NT2/D1 (cell line): ENCODE measurements at places on chromosomes 3 and 15.

GRCh38 chr3:17110660-17111396 is 226.1 kb downstream of the PLCL2 start:
- no peak for DNase-seq

GRCh38 chr3:51819709-51820406 is 40.8 kb upstream of the IQCF6 start:
- DNase-seq: peak; percentile 56

DNA sequence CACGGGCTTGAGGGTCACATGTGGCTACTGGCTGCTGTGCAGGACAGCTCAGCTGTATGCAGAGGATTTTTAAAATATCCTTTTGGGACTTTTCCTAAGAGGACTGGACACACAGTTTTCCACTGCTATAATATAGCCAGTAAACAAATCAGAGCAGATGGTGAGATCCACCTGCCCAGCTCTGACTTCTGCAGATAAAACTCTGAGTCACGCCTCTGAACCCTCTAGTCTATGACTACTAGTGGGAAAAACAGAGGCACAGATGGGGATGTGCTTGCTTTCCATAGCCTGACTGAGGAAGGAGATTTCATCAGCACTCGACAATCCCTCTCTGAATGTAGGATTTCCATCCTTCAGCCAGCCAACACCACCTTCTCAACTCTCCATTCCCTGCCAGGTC is 45.1 kb downstream of the COLQ start:
- DNase-seq: no peak

DNA sequence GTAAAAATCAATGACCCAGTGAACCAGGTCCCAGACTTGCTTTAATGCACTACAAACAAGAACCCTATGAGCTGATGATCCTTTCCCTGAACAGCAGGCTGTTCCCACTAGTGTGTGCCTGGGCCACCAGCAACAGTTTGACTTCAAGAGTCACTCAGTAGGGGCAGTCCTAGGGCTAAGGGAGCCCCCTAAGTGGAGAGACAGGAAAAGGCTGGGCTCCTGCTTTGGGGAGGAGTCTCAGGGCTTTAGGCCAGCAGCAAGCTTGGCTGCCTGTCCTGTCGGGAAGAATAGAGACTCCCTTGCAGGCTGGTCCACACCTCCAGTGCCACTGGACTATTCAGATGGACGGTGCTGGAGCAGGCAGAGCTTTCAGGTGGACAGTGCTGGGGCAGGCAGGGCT is 29.4 kb upstream of the ADCY5 start:
- no peak for DNase-seq

DNA sequence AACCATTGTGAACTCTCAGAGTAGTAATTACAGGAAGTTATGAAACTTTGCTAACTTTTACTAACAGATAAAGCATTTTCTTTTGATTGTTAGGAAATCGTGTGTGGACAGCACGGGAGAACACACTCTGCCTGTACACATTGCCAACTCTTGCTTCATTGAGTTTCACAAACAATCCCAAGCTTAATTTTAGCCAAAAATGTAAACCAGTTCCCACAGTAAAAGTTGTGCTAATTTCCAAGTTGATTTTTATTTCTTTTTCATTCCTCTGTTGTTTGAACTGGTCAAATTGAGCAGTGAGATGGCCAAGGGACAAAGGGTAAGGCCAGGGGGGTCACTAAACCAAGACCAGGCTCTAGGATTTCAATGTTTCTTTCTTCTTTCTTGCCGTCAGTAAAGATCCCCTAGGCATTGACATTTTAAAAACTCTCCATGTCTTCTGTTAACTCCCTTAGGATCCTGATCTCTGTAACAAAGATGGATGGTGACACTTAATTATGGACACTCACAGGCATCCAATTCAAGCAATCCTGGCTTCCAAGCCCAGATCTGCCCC is 414.9 kb downstream of the RBMS3 start:
- DNase-seq: no peak

- DNase-seq: no peak
Measured at GRCh38 chr15:33330931-33331330, 20.2 kb downstream of the RYR3 start.

DNA sequence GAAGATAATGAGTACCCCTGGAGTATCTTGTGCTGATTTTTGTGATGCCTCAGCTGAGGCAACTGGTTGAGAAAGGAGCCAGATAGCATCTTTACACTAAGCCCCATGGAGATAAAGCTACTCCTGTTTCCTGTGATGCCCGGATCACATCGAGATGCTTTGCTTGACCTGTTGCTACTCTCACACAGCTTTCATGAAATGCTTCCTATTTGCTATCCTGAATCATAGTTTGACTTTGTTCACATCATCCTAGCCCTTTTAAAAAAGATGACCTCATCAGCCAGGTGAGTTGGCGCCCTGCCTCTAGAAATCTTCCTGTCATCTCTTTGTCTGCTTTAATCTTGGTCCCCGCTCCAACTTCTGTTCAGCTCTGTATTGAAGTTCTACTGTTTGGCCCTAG is 409.6 kb upstream of the TBL1XR1 start:
- DNase-seq: no peak

GRCh38 chr15:96254173-96254572 is 76.3 kb upstream of the NR2F2 start:
- DNase-seq: no peak

GRCh38 chr3:152518346-152518745 is 249.6 kb downstream of the MBNL1 start:
- no peak for DNase-seq

- DNase-seq: peak; percentile 30
Measured at GRCh38 chr15:51649659-51650521, 27.3 kb upstream of the DMXL2 start.

DNA sequence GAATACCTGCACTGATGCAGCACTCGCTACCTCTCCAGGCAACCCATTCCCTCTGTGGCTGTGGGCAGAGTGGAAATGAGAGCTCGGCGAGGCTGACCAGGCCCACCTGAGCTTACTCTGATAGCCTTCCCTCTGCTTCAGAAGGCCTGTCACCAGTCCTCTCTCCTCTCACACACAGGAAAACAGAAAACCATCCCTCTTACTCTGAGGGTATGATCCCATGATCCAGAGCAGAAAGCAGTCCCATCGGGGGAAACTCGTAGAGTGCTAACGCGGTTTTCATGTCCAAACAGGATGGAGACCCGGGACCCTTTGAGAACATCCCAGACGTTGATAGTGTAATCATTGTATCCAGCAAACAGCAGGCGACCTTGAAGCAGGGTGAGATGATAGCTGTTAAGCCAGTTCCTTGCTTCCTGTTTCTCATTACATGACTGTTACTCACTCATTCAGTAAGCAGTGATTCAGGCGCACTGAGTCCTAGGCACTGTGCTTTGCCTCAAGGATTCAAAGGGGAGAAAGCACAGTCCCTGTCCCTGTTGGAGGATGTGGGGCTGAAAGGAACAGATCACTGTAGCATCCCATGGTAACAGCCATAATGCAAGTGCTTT is 11.8 kb upstream of the BCL2L10 start:
- DNase-seq: no peak

DNA sequence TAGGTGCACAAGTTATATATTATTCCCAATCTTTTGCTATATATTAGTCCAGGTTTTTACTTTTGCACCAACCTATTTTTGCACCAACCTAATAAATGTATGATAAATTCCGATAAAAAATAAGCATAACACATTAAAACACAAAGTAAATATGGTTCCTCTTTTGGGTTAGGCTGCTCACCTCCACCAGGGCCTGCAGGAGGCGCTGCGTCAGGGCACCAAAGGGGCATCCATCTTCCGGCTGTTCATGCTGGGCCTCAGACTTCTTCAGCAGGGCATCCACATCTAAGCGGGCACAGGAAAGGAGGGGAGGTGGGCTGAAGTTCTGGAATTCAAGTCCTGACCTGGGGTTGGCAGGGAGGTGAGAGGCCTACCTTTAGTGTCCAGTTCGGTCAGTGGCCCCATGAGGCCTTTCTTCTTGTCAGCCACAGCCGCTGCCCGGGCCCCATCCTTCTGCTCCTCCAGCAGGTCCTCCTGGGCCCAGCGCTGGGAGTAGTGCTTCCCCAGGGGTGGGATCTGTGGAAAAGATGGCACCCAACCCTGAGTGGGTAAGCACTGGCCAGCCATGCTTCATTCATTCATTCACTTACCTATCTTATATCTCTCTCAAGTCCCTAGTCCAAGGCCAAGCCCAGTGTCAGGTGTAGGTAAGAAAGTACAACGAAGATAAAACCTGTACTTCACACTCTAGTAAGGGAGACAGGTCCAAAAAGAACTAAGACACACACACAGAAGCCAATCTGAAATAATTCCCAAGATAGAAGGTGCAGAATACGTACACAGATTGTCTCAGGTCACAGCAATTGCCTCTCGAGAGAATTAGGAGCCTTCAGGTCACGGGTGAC is 5.2 kb downstream of the TADA3 start:
- DNase-seq: no peak

DNA sequence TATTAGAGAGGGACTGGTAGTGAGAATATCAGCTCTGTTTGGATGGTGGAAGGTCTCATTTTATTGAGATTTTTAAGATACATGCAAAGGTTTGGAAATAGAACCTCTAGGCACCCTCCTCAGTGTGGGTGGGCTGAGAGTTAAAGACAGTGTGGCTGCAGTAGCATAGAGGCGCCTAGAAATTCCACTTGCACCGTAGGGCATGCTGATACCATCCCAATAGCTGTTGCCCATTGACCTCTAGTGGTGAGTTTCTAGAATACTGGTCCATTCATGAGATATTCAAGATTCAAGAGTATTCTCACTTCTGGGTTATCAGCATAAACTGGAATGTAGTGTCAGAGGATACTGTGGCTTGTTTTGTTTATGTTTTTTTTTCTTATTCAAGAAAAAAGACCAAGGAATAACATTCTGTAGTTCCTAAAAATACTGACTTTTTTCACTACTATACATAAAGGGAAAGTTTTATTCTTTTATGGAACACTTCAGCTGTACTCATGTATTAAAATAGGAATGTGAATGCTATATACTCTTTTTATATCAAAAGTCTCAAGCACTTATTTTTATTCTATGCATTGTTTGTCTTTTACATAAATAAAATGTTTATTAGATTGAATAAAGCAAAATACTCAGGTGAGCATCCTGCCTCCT is 87.2 kb downstream of the TGFBR2 start:
- peak; percentile 60 for DNase-seq

GRCh38 chr3:102020735-102021134 is 171.4 kb downstream of the NFKBIZ start:
- no peak for DNase-seq

GRCh38 chr3:170244576-170244975 is 22.4 kb downstream of the PRKCI start:
- no peak for DNase-seq

DNA sequence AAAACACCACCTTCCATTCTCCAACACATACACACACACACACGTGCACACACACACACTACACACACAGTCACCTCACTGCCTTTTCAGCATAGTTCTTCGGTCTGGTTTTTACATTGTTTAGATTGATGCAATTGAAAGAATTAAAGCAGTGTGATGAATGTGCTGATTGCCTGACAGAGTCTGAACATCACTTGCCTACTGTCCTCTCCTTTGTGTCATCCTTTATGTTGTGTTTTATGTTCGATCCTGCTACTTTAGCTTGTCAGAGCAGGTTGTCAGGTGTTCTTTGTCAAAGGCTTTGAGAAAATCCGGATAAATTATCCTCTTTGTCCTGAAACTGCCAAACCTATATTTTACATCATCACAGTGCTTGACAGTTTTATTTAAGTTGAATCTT is 80.4 kb downstream of the IQCH start:
- no peak for DNase-seq

DNA sequence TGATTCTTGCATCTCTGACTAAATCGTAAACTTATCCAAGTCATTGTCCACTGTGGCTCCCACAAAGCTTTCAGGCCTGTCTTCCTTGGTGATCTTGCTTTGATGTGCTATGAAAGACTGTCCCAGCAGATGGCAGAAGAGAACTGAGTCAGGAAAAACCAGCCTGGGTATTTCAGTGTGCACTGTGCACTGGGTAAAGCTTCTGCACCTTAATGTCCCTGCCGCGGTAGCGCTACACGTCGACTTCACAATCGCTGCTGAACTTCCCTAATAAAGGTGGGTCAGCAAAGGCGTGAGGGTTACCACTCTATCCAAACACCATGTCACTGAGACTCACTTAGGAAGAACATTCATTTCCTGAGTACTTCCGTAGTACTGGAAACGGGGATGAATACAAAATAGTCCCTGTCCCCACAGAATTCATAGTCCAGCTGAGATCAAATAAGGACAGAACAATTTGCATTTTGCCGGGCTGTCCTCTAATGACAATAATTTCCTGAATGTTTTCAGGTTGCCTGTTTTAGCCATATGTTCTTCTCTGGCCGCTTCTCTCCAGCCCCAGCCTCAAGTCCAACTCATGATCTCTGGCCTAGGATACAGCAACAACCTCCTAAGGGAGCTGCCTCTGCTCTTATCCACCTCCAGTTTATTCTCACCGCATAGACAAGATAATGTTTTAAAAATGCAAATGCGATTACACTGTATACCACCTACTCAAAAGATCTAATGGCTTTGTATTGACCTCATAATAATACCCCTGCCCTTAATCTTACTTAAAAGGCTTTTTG is 83.6 kb upstream of the AKAP13 start:
- DNase-seq: peak; percentile 57

GRCh38 chr3:39158148-39158715 is 4.8 kb upstream of the CSRNP1 start:
- DNase-seq: no peak

DNA sequence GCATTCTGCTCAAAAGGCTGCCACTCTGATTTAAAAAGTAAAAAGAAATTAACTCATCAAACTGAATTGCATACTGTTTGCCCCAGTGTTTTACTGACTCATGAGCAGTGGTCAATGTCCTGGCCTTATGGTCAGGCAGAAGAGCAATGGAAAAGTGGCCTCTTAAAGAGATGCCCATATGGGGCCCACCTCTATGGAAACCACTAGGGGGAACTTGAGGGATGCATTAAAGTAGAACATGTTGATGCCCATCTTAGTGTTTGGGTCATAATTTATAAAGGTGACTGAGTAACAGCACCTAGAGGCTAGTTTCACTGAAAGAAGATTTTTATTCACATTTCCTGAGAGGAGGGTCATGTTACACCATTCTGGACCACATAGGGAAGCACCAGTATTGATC is 66.5 kb upstream of the RNU6-1 start:
- no peak for DNase-seq

DNA sequence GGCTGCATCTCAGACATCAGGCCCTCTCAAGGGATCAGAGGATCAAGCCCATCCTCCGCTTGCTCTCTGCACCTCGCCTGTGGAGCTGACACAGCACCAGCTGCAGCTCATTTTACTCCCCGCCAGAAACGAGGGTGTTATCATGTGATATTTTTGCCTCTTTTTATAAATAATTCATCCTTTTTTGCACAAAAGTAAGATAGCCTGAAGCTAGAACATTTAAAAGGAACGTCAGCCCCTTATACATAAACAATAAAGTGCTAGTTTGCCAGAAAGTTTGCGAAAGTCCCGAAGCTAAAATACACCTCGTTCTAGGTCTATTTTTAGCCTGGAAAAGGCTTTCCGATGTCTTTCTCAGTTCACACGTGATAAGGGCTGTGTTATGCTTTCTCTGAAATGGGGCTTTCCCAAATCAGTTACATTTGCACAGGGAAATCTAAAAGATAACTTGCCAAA is 9.6 kb upstream of the FAM174B start:
- no peak for DNase-seq

DNA sequence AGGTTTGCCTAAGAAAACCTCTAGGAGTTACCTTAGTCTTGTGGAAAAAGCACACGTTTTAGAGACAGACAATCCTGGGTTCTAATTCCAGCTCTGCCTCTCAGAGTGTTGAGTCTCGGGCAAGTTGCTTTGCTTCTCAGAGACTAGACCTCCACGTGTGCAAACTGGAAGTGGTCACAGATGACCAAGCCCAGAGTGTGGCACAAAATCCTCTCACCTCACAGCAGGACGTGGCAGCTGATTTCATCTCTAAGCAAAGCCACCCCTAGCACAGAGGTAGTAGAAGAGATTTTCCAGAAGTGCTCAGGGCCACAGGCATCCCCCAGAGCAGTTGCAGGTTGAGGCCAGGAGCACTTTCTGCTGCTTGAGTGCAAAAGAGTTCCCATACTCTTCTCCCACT is 79.2 kb downstream of the CD47 start:
- DNase-seq: no peak
